Lung (tissue), 17 donors: ENCODE measurements at places on chromosomes 12 and 14. TPM values are rescaled to one million over a fixed set of nuclear protein-coding genes. Genes with fewer than 3 reads are reported as not detected.

DNA sequence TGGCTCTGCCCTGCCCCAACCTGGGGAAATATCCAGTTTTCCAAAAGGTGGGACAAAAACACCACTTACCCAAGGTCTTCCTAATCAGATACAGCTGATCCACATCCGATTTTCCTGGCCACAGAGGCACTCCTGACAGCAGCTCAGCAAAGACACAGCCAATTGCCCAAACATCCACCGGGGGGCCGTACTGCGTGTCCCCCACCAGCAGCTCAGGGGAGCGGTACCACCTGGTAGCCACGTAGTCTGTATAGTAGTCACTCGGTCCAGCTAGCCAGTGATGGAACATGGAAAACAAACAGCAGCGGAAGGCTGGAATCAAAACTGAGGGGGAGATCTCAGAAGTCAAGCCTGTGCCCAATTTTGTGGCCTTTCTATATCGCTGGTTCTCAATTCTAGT, 28.8 kb downstream of the DMAC2L start:
- DNase-seq, result no peak

DNA sequence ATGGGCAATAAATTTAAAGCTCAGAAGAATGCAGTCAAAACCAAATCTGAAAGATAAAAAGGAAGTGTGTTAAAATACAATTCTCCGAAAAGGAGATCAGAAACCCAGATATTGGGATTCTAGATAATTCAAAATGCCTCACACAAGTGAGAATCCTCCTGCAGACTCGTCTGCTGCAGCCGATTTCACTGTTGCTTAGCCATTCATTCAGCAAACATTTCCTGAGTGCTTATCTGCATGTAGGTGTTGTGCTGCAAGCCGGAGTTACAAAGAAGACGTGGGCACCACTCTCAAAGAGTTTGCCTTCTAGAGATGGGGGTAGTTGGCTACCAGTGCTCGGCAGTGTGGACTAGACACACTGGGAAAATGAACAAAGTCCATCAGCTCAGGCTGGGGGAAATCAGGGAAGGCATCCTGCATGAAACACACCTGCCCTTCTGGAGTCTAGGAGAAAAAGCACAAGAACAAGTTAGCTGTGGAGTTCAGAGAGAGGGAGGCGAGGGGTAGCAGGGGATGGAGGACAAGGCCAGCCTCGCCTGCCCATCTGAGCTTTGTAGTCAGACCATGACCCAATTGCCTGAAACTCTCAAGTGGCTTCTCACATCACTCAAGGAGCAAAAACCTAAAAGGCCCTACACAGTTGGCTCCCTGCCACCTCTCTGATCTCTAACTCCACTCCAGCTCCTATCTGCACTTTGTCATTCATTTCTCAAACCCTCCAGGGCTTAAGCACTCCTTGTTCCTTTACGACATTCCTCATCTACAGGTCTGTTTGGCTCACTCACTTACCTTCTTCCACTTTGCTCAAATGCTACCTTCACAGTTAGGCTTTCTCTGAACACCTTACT, 310.0 kb upstream of the DDHD1 start:
- peak; percentile 92 for DNase-seq

The AQP2 gene
- total RNA-seq, result not detected

- peak; percentile 58 for DNase-seq
Observed at GRCh38 chr12:89574736-89575208, 48.9 kb upstream of the POC1B start.

- peak; percentile 26 for DNase-seq
Observed at GRCh38 chr12:96743606-96744005, 163.5 kb upstream of the NEDD1 start.

DNA sequence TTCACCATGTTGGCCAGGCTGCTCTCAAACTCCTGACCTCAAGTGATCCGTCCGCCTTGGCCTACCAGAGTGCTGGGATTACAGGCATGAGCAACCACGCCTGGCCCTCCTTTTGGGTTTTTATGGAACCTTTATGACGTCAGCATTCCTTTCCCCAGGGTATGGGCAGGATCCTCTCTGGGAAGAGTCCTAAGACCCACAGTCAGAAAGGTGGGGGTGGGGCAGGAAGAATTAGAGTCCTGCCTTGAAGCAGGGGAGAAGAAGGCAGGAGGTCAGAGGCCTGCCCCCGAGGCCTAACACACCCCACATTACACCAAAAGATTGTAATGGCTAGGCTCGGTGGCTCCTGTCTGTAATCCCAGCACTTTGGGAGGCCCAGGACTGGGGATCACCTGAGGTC, 30.8 kb upstream of the CDK17 start:
- no peak for DNase-seq

The KITLG gene
- total RNA-seq, result 142 TPM

- DNase-seq, result no peak
Observed at GRCh38 chr14:57847096-57847495, 18.8 kb downstream of the SLC35F4 start.

DNA sequence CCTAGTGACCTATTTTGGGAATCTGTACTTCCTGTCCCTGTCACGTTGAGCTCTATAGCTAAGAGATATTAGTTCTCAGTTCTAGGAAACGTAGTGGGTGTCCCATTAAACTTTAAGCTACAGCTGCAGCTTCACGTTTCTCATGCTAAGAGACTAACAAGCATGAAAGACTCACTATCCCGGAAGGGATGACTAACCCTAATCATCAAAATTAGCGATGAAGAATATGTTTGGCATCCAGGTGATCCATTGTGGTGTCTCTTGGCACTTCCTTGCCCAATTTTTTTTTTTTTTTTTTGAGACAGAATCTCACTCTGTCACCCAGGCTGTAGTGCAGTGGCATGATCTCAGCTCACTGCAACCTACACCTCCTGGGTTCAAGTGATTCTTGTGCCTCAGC, 11.0 kb upstream of the LALBA start:
- DNase-seq, result no peak

DNA sequence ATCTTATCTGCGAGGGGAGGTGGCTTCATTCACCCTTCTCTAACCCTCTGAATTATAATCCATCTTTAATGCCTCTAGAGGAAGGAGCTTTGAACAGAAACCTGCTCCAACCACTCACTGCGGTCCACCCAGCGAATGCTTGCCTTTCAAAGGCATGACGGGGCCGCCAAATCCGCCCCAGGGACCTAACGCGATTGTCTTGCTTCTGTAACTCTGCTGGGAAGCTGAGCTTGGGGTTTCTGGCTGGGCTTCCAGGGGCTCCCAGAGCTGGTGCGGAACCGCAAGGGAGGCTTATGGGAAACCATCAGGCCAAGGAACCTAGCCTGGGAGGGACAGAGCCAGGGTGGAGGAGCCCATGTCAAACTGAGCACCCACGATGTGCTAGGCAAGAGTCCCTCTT, 231.2 kb upstream of the LHX5 start:
- DNase-seq, result no peak

GRCh38 chr14:31297701-31298344, 90.2 kb upstream of the HECTD1 start:
- no peak for DNase-seq

DNA sequence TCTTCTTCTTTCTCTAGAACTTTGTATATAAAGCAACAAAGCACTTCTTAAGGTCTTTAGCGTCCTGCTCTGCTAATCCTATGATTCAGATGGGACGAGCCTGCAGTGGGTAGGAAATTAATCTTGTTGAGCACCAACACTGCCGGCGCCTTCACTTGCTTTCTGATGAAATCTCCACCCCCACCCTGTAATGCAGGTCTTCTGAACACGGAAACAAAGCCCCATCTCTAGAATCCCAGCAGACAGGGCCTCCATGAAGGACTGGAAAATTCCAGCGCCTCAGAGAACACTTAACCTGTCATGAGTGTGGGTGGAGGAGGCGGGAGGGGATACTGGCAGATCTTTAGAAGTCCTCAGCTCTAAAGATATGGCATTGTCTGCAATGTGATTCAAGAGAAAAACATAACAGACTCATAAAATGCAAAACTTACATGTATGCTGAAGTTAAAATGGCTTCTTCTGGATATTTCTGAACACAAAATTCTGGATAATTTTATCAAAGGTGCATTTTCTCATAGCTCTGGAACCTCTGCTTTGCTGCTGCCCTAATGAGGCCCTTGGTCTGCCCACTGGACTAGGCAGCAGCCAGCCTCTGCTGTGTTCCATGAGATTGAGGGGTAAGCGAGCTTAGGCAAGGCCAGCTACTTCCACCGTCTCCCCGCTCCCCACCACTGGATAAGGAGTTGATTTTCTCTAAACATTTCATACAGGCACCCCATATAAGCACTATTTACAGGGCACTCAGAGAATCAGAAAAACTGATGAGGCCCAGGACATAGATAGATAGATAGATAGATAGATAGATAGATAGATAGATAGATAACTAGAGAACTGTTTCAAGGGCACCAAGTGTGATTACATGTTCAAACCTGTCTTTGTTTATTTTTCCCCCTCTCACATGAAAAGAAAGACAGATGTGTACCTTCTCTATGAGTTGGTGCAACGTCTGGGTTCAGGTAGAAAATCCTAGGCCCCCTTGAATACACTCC, 43.1 kb downstream of the ZFP36L1 start:
- DNase-seq, result no peak

- no peak for DNase-seq
Observed at GRCh38 chr14:104804481-104805325, 3.8 kb downstream of the ZBTB42 start.

DNA sequence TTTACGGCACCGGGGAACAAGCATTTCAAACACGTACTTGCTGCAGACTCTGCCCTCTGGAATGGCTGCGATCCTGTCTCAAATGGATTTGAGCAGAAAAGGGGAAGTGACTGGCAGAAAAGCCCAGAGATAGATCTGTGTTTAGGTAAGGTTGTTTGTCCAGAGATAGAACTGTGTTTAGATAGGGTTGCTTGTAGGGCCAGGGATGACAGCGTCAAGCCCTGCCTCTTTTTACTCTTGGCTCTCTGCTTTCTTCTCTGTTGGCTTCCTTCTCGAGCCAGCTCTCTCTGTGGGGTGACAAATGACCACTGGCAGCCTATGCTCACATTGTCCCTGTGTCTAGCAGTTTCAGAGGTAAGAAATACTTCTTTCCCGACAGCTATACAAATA, 11.4 kb downstream of the DGLUCY start:
- DNase-seq, result no peak

DNA sequence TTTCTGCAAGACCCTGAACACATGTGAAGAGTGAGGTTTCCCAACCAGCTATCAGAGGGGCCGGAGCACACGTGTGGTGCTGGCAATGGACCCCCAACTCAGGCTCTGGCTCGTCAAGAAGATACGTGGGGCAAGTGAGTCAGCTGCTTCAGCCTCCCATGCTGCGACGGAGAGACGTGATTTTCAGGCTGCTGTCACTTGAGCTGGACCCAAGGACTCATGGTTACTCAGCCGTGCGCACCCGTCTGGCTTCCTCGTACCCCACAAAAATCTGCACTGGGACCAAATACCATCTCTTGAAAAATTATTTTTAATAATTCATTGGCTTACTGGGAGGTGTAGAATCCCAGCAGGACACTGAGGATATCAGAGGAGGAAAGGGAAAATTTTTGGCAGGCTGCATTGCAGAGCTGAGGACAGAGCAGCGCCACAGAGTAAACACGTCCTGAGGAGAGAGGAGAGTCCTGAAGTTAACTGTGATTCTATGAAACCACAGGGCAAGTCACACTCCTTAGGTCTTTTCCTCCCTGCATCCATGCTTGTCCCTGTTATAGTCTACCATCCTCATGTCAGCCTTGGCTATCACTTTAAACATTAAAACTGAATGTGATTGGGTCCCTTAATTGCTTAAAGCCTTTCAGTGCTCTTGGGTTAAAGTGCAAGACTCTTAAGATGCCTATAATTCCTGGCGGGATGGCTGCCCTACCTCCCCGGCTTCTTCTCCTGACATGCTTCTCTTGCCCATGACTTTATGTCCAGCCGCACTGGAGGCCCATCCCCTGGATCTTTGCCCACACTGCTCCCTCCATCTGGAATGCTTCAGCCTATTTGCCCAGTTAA, 95.3 kb upstream of the SLC35F4 start:
- DNase-seq, result no peak

GRCh38 chr12:112347581-112347982, 34.6 kb downstream of the HECTD4 start:
- DNase-seq, result peak; percentile 66

GRCh38 chr12:59134750-59135149, 214.4 kb upstream of the LRIG3 start:
- DNase-seq, result no peak

GRCh38 chr12:121061831-121062230, 22.8 kb upstream of the OASL start:
- no peak for DNase-seq

The LRRC43 gene
- total RNA-seq, result 10.7 TPM

GRCh38 chr12:92502417-92503028, 200.3 kb upstream of the PLEKHG7 start:
- no peak for DNase-seq

The LTBP2 gene
- total RNA-seq, result 33.4 TPM

The CCDC196 gene
- total RNA-seq, result not detected

- no peak for DNase-seq
Observed at GRCh38 chr12:108358580-108358965, 19.5 kb upstream of the CMKLR1 start.

- no peak for DNase-seq
Observed at GRCh38 chr12:26018926-26019325, 60.4 kb downstream of the RASSF8 start.

The FERMT2 gene
- total RNA-seq, result 170 TPM

GRCh38 chr12:107369679-107370078, 276.3 kb upstream of the CRY1 start:
- no peak for DNase-seq

The KRT5 gene
- total RNA-seq, result 49.4 TPM

The UTP20 gene
- total RNA-seq, result 15.1 TPM

The OVCH1 gene
- not detected for total RNA-seq

DNA sequence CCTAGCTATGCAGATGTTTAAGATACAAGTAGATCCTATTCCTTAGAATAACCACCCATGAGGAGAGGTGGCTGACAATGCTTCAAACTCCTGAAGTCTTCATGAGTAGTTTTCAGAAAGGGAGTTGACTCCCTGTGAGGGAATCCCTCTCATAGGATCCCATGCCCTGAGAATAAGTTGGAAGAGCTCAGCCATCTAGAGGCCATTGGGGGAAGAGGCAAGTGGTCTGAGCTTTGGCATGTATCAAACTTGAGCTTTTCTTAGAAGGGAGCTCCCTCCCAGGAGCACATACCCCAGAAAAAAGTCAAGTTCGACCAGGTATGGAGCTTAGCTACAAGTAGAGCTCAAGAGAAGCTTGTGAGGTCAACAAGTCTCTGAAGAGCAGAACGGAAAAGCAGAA, 165.7 kb upstream of the RBM19 start:
- DNase-seq, result no peak

The TCL1B gene
- not detected for total RNA-seq

GRCh38 chr14:77375164-77375950, 1.5 kb downstream of the TMED8 start:
- no peak for DNase-seq

GRCh38 chr14:91835920-91836843, 31.2 kb downstream of the TC2N start:
- peak; percentile 86 for DNase-seq

The SIVA1 gene
- total RNA-seq, result 67.5 TPM

The PUS1 gene
- 30.9 TPM for total RNA-seq

The RASSF3 gene
- 60.9 TPM for total RNA-seq
